Stimulated activated CD4-positive, alpha-beta T cell treated with anti-CD3 and anti-CD28 coated beads, TNF-alpha, amount 100 ng/mL, for 1 hour (primary cell): ENCODE measurements at places on chromosomes 7 and 10.

- no peak for DNase-seq
These were observed 964.0 kb downstream of the GATA3 start for GRCh38 chr10:9018195-9019173.

- no peak for DNase-seq
These were observed 777.5 kb upstream of the LRRTM3 start for GRCh38 chr10:66148312-66148711.

- no peak for DNase-seq
These were observed 67.5 kb upstream of the INSIG1 start for GRCh38 chr7:155230169-155230593.

DNA sequence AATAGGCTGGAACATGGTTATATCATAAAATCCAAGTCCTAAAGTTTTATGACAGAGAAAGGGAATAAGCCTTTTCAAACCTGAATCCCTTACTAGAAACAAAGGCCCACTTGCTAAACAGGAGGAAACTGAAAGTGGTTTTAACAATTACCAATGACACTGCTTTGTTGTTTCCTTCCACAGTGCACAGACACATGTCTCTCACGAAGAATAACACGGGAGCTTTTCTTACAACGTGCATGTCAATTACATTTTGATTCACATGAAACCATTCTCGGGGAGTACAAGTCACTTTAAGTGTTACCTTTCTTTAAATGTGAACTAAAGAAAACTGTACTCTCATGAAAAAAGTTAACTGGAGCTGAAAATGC lies 1.4 kb downstream of the MRPS33 start:
- no peak for DNase-seq
